Kidney (tissue), 22 donors: ENCODE measurements at places on chromosomes 1 and 21. TPM values are rescaled to one million over a fixed set of nuclear protein-coding genes. Genes with fewer than 3 reads are reported as not detected.

SPRR2A gene
- total RNA-seq: 0.60 TPM

CNR2 gene
- 0.57 TPM for total RNA-seq

SYCP1 gene
- total RNA-seq: not detected

DDR2 gene
- total RNA-seq: 19.8 TPM

CCDC190 gene
- 0.60 TPM for total RNA-seq

NBL1 gene
- 141 TPM for total RNA-seq

TTC34 gene
- 2.4 TPM for total RNA-seq

OR2L3 gene
- total RNA-seq: not detected

OPRD1 gene
- total RNA-seq: not detected

DNA sequence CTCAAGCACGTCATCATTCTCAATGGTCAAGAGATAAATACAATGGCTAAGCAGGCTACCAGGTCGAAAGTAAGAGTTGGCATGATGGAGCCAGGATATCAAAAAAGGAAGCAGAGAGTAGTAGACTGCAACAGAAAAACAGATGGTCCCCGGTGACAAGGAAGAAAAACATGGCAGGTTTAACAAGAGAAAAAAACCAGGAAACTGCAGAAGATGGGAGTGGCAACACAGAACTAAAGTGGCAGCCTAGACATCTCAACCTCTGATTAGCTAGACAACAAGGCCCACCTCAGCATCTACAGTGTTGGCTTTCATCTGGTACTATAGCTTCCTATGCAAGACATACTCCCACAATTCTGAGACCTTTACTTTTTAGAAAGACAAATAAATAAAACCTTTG, 3.1 kb downstream of the UBR4 start:
- no peak for DNase-seq

DNA sequence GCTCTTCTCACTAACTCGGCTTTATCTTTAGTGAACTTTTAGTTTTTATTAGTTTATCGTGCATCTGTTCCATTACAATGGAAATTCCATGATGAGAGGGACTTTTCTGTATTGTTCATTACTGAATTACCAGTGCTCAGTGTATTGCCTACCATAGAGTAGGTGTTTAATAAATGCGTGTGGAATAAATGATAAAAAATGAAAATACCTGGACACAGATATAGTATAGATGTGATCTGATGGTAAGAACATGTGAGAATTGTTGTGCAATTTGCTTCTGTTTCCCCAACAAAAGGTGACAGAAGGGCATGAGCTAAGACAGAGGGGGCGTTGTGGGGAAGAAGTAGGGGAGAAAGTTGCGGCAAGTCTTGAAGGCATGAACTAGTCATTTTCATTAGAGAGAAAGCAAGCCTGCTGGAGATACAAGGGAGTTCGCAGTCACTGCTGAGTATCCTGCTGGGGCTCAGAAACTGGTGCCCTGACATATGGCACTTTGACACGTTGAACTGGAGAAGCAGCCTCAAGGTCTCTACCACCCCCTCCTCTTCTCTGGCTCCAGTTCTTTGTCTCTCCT, 5.6 kb upstream of the COG2 start:
- DNase-seq: no peak

GRCh38 chr1:52842643-52843310, at the start of gene ZYG11A:
Gene ZYG11A, plus strand, starts transcription at chr1:52842760. Its CDS starts 124 bp downstream, at chr1:52842884.
- peak; percentile 75 for DNase-seq

DNA sequence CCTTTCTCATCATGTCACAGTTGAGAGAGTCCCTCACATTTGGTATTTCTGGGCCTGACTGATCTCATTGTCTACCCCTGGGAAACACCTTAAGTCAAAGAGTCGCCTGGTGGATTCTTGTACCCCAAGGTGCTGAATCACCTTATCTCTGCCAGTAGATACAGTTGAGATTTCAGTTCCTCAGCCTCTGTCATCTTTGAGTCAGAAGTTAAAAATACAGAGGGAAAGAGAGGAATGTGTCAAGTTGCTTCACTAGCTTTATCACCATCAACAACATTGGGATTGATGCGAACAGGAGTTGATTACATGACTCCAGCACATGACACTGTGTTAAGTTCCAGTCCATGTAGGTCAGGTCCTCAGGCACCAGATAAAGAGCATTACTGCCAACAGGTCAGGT, 513.0 kb downstream of the NUF2 start:
- DNase-seq: no peak

- no peak for DNase-seq
Measured at GRCh38 chr1:184567009-184567408, 180.2 kb downstream of the C1orf21 start.

- DNase-seq: no peak
Measured at GRCh38 chr21:15052459-15052763, 12.4 kb downstream of the NRIP1 start.

DNA sequence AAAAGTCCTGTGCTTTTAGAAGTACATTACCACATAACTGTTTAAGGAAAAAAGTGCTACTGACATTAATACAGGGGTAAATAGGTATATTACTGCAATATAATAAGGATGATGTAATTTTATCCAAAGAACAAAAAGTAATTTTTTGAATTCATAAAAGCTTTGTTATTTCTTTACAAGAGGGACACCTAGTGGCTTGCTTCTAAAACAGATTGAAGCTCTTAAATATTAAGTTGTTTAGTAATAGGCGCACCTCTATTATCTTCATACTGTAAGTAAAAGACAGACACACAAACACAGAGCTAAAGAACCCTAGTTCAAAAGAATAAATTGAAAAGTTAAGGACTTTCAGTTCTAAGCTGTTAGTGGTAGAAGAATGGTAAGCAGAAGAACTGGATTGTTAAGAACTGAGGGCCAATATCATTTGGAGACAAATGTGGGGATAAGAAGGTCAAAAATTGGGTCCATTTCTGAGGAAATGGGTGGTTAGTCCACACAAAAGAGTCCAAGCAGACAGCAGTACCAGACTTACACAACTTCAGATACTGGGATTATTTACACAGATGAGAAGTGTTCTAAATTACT, 15.4 kb downstream of the ZNHIT6 start:
- peak; percentile 70 for DNase-seq

- peak; percentile 56 for DNase-seq
Measured at GRCh38 chr1:245173446-245174211, 18.8 kb downstream of the KIF26B start.

- DNase-seq: no peak
Measured at GRCh38 chr1:63501256-63501655, 21.8 kb downstream of the ITGB3BP start.

DNA sequence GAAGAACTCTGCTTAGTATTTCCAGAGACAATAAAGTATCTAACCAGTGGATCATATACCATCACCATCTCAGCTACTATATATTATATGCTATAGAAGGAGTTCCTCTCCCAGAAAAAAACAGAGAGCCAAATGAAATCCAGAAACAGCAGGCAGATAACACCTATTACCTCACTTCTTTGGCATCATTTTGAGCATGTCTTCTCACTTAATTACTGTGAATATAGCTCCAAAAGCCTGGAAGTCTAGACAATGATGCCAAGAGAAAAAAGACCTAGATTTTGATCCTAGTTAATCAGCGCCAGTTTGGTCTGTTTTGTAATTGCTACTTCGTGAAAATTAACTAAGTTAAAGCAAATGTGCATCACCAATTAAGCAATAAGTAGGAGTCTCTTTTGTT, 131.3 kb downstream of the EIF4G3 start:
- DNase-seq: no peak

DNA sequence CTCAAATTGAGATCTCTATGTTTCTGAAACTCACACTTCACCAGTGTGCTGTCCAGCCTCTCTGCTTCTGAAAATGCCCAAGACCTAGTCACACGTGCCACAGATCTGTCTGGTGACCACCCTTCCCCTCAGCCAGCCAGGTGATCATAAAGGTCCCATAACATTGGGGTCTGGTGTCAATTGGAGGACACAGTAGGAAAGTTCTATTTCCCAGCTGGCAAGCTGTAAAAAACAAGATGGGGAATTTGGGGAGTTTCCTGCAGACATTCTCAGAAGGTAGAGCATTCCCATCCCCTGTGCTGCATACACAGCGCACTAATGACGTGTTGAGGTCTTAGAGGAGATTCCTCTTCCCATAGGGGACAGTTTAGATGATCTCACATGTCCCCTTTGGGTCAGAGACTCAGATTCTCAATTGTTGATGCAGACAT, 50.1 kb downstream of the RPS6KA1 start:
- DNase-seq: no peak

- no peak for DNase-seq
Measured at GRCh38 chr1:1114431-1114830, 1.5 kb downstream of the C1orf159 start.

DNA sequence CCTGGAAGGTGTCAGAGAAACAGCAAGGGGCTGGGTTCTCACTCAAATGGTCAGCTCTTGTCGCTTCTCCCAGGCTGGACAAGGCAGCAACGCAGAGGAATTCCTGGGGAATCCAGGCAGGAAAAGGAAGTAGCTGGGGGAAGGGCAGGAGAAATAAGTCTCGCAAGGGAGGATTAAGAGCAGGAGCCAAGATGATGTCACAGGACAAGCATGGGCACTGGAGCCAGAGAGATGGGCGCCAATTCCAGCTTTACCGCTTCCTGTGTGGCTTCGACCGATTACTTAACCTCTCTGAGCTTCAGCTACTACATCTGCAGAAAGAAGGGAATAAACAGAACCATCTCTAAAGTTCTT, 70.5 kb downstream of the SSBP3 start:
- no peak for DNase-seq

DNA sequence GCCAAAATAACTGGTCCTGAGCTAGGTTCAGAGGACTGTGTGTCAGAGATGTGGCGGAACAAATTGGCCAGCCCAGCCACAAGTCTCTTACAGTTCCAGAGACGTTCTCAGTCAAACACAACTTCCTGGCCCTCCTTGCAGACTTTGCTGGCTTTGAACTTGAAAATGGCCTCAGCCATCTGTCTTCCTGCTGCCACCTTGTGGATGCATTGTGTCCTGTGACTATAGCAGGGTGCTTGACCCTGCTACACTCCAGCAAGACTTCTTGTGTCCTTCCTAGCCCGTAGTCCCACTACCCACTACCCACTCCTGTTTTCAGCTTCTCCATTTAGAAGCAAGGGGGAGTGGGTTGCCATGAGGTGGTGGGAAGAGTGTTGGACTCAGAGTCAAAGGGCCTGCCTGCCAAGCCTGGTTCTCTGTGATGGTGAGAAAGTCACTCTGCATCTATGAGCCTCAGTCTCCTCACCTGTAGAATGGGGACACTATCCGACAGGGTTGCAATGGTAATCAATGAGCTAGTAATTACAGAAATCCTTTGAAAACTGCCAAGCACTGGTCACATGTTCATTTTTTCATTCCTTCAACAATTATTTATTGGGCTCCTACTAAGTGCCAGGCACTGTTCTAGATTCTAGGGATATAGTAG, 109.9 kb downstream of the IGSF21 start:
- no peak for DNase-seq

DNA sequence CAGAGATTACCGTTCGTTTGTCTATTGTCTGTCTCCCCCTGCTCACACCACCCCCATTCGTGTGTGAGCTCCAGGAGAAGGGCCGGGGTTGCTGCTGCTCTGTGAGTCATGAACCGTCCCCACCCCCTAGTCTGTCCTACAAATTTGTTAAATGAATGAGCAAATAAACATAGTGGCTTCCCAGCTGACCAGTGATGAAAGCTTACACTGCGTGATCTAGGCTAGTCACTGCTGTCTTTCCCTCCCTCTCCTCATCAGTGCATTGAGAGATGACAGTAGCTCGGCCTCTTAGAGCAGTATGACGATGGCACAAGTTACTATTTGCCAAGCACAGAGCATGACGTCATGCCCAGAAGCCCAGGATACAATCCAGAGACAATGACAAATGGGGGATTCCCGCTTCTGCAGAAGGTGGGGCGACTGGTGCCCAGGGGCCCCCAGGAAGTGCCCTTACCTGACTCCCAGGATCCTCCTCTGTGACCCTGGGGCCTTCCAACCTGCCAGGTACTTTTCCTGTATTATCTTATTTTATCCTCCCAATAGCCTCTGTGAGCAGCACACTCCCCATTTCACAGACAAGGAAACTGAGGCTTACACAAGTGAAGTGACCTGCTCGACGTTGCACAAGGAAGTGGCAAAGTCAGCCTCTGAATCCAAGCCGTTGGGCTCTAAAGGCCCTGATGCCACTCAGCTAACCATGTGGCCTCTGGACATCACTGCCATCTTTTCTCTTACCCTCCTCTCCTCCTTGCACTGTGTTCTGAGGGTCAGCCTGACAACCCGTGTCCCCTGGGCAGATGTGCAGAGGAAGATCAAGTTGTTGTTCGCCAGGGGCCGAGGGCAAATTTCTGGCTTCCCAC, 8.6 kb upstream of the EPHA2 start:
- DNase-seq: no peak

DNA sequence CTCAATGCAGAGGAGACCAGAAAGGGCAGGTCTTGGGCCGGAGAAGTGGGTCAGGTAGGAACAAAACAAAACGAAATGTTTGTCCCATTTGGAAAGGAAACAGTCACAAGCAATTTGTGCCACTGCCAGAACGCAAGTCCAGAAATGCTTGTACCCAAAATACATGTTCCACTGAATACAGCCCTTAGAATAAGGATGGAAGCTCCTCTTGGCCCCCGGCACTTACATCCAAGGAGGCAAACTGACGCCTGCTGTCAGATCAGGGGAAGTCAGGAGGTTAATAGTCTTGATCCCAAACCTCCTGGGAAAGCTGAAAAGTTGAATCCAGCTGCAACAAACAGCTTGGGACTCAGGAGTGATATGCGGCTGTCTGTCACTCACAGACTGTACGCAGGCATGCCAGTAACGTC, 75.9 kb upstream of the GALNT2 start:
- no peak for DNase-seq

GRCh38 chr1:39922251-39922688, 20.6 kb upstream of the MYCL start:
- DNase-seq: no peak
